Stimulated activated CD4-positive, alpha-beta T cell treated with anti-CD3 and anti-CD28 coated beads, Interleukin-4, amount 100 ng/mL, for 24 hours (primary cell): ENCODE measurements at places on chromosomes 6 and 20.

GRCh38 chr6:87426789-87427188 lies 19.0 kb downstream of the CFAP206 start:
- DNase-seq = no peak

GRCh38 chr6:15744818-15745402 lies 82.1 kb upstream of the DTNBP1 start:
- DNase-seq = no peak

DNA sequence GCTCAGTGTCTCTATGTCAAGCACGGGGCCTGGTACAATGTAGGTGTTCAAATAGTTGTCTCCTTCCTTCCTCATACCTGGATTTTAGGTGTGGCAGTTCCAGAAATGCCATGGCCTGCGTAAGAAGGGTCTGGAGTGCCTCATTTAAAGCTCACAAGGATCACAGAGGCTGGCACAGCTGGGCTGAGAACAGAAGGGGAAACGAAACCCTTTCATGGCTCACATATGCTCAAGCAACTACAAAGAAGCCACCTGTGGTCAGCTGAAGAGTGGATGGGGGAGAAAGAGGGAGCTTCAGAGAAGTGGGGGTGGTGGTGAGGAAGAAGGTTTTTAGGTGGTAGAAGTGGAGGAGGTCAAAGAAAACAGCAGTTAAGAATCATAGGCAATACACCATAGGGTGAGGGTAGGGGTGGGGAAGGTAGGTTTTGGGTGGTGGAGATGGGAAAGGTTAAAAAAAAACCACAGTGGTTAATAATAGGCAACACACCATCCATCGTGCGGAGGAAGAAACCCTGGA lies 17.0 kb upstream of the TOP1 start:
- no peak for DNase-seq

DNA sequence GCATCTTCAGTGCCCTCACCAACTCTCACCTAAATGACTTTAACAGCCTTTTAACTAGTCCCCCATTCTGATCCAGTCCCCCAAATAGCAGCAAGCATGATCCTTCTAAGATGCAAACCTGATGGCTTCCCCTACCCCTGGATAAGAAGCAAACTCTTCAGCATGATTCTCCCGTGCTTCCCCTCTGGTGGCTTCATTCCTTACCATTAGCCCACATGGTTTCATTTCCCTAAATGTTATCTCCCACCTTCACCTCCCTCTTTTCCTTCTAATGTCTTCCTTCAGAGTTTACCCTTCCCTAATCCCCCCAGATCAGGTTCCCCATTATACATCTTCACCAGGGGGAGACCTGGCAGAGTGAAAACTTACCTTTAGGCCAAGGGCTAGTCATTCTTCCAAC lies 4.0 kb upstream of the RAB5IF start:
- DNase-seq = no peak

GRCh38 chr6:109465772-109466171 lies 10.2 kb upstream of the MICAL1 start:
- no peak for DNase-seq

GRCh38 chr20:40467067-40467466 lies 222.0 kb downstream of the MAFB start:
- no peak for DNase-seq

- DNase-seq = no peak
These were observed 54.2 kb downstream of the DSTN start for GRCh38 chr20:17624070-17624469.

DNA sequence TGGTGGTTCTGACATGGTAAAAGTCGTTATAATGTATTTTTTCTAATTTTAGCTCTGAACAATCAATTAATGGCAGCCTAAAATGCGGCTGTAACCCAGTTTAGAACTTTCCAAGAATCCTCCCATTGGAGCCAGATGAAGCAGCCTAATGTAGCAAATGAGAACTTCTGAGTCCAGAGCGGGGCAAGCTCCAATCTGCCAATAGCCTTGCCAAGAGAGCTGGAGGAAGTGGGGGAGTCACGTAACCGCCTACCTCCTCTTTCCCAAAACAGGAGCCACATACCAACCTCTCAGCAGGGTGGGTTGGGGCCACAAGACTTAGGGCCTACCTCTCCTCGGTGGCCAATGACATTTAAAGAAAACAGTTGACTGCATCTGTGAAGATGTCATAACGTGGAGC lies 230.6 kb downstream of the SOD2 start:
- no peak for DNase-seq
